ENCODE measurements at places on chromosomes 7 and 10.
A peak's percentile ranks its signal among the peaks of the same experiment; 100 is the strongest.

GRCh38 chr7:23298141-23298881, 828 bp upstream of the MALSU1 start:
- no peaks in the 10 kb centered on the region for H3K27me3 ChIP-seq
- H3K4me1 ChIP-seq = no peaks in the 10 kb centered on the region

DNA sequence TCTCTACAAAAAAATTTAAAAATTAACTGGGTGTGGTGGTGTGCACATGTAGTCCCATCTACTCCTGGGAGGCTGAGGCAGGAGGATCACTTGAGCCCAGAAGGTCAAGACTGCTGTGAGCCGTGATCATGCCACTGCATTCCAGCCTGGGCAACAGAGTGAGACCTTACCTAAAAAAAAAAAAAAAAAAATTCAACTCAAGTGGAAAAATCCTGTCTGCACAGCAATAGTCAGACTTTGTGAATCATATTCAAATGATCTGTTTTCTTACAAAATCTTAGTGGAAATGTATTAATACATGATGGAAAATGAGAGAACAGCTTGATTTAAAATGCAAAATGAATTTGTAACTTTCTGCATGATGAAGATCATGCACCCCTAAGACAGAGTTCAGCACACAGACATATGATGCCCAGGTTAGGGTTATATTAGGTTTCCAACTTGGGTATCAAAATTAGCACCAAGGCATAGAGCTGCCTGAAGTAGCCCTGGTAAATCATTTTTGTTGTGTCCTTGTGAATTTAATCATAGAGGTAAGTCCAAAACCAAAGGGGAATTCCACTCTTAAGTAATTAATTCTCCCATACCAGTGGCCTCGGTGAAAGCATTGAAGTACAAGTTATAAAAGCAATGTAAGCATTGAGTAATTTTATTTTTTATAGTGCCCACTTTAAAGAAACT, 93.8 kb downstream of the ADD3 start:
- peaks cover 9% of the 10 kb centered on the region for H3K36me3 ChIP-seq
- H3K27ac ChIP-seq = no peak overlapping the region
- no peaks in the 10 kb centered on the region for H3K4me1 ChIP-seq
- H3K27me3 ChIP-seq = no peaks in the 10 kb centered on the region

DNA sequence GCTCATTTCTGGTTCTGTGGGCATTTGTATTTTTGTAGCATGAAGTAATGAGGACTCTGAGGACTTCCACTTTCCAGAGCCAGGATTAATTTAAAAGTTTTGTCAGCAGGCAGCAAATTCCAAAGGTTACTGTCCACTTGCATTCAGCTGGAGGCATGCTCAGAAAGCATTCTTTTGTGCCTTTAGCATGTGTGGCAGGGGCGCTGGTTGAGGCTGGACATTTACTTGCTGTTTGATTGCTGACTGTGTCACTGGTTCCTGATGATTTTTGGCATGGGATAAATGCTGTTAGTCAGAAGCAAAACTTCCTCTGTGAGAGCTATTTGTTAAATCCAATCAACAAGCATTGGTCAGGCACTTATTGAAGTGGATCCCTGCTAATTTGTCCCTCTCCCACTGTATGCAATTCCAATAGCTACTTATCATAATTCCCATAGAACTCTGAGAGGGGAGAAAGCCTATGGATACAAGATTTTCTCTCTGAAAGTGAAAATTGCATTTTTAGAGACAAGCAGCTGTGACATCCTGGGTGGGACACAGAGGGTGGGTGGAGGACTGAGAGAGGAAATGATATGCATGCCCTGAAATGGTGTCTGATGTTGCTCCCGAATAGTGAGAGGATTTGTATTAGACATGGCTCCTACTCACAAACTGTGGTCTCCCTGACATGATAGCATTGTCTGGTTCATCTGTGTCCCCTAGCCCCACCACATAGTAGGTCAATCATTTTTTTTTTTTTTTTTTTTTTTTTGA, 161.2 kb upstream of the WDR11 start:
- no peak for DNase-seq
- H3K27me3 ChIP-seq = no peaks in the 10 kb centered on the region
- no peaks in the 10 kb centered on the region for H3K4me1 ChIP-seq
- H3K27ac ChIP-seq = no peak overlapping the region
- no peaks in the 10 kb centered on the region for H3K36me3 ChIP-seq

GRCh38 chr7:50339990-50340500, 35.5 kb downstream of the IKZF1 start:
- no peak overlapping the region for H3K27ac ChIP-seq
- no peaks in the 10 kb centered on the region for H3K36me3 ChIP-seq
- no peak overlapping the region for H3K4me3 ChIP-seq
- H3K27me3 ChIP-seq = no peaks in the 10 kb centered on the region

- no peak overlapping the region for H3K4me3 ChIP-seq
- no peak overlapping the region for H3K27ac ChIP-seq
- H3K4me1 ChIP-seq = no peaks in the 10 kb centered on the region
Observed at GRCh38 chr7:138941545-138941944, 39.6 kb downstream of the KIAA1549 start.

DNA sequence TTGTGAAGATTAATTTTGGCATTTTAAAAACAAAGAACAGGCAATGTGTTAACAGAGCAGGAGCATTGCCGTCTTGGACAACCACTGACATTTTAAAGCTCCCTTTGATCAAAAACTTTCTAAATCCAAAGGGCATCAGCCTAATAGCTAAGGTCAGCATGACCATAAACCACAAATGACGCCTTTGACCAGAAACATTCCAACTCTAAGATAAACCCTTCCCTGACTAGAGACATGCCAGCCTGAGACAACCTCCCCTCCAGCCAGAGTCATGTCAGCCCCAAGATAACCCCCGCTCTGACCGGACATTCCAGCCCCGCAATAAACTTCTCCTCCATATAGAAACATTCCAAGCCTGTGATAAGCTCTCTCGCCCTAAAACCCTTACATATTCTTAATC, 949.4 kb upstream of the POT1 start:
- no peaks in the 10 kb centered on the region for H3K36me3 ChIP-seq
- H3K27me3 ChIP-seq = no peaks in the 10 kb centered on the region
- H3K4me3 ChIP-seq = no peak overlapping the region
- no peaks in the 10 kb centered on the region for H3K4me1 ChIP-seq

DNA sequence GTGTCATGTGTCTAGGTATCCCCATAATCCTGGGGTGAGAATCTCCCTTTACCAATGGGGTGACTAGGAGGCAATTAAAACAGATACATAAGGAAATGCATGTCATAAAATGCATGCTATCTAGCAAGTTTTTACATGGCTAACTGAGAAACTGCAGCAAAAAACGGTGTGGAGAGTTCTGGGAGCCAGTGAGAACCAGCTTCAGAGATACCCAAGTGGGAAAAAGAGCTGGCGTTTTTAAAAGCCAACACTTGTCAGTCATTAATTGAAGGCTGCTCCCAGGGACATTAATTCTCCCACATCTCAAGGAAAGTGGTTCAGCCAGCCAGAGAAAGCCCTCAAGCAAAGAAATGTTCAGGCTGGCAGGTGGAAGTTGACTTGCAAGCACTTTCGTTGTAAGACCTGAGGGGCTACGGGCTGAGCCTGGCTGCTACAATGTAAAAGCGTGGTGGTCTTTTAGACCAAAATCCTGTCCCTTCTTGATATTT, 28.1 kb downstream of the ST8SIA6 start:
- H3K4me1 ChIP-seq = no peaks in the 10 kb centered on the region
- H3K4me3 ChIP-seq = no peak overlapping the region
- no peak for DNase-seq
- no peaks in the 10 kb centered on the region for H3K27me3 ChIP-seq
- no peaks in the 10 kb centered on the region for H3K36me3 ChIP-seq
- H3K27ac ChIP-seq = no peak overlapping the region

DNA sequence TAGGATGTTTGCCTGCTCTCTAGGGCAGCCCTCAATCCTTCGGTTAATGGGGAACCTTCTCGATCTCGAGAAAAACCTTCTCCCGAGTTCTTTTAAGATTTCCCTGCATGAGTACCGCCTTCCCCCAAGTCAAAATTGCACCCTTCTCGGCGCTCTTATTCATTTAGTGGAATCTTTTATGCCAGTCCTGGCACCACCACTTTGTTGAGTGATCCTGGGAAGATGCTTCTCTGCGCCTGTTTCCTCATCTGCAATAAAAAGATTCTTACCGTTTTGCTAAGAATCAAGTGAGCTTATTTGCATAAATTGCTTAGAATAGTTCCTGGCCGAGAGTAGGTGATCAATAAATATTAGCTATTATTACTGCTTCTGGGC, 697 bp downstream of the ARPC1A start:
- H3K4me1 ChIP-seq = peaks cover 55% of the 10 kb centered on the region
- no peaks in the 10 kb centered on the region for H3K36me3 ChIP-seq
- H3K4me3 ChIP-seq = peak overlapping the region; percentile 100
- no peaks in the 10 kb centered on the region for H3K27me3 ChIP-seq
- peak overlapping the region; percentile 91 for H3K27ac ChIP-seq

- no peaks in the 10 kb centered on the region for H3K36me3 ChIP-seq
- no peak for DNase-seq
- H3K27ac ChIP-seq = no peak overlapping the region
- no peak overlapping the region for H3K4me3 ChIP-seq
- no peaks in the 10 kb centered on the region for H3K27me3 ChIP-seq
Observed at GRCh38 chr7:71332207-71332606, 200.3 kb downstream of the GALNT17 start.

- H3K4me3 ChIP-seq = no peak overlapping the region
- DNase-seq = peak; percentile 80
- H3K27ac ChIP-seq = peak overlapping the region; percentile 74
- H3K27me3 ChIP-seq = no peaks in the 10 kb centered on the region
- no peaks in the 10 kb centered on the region for H3K36me3 ChIP-seq
- no peaks in the 10 kb centered on the region for H3K4me1 ChIP-seq
Observed at GRCh38 chr10:80459047-80459865, 5.1 kb downstream of the TSPAN14 start.

GRCh38 chr10:16520900-16521299, 779 bp downstream of the C1QL3 start:
- peaks cover 52% of the 10 kb centered on the region for H3K27me3 ChIP-seq
- peak overlapping the region; percentile 41 for H3K4me3 ChIP-seq
- no peak overlapping the region for H3K27ac ChIP-seq

GRCh38 chr7:129282865-129283264, 58.0 kb downstream of the AHCYL2 start:
- no peaks in the 10 kb centered on the region for H3K36me3 ChIP-seq
- no peak overlapping the region for H3K4me3 ChIP-seq
- H3K27ac ChIP-seq = no peak overlapping the region
- DNase-seq = no peak
- H3K27me3 ChIP-seq = no peaks in the 10 kb centered on the region

GRCh38 chr10:78351283-78351682, 317.6 kb downstream of the RPS24 start:
- peak; percentile 12 for DNase-seq
- no peaks in the 10 kb centered on the region for H3K36me3 ChIP-seq
- H3K4me3 ChIP-seq = no peak overlapping the region
- no peaks in the 10 kb centered on the region for H3K4me1 ChIP-seq
- no peak overlapping the region for H3K27ac ChIP-seq
- no peaks in the 10 kb centered on the region for H3K27me3 ChIP-seq

- H3K4me1 ChIP-seq = no peaks in the 10 kb centered on the region
- H3K27ac ChIP-seq = no peak overlapping the region
- H3K4me3 ChIP-seq = no peak overlapping the region
- DNase-seq = no peak
- no peaks in the 10 kb centered on the region for H3K36me3 ChIP-seq
Observed at GRCh38 chr7:22486597-22486996, 13.4 kb downstream of the STEAP1B start.

- no peak overlapping the region for H3K27ac ChIP-seq
- no peak overlapping the region for H3K4me3 ChIP-seq
- no peak for DNase-seq
- H3K27me3 ChIP-seq = no peaks in the 10 kb centered on the region
- H3K36me3 ChIP-seq = no peaks in the 10 kb centered on the region
Observed at GRCh38 chr7:45237788-45238461, 80.3 kb downstream of the RAMP3 start.

- H3K36me3 ChIP-seq = no peaks in the 10 kb centered on the region
- no peak overlapping the region for H3K4me3 ChIP-seq
- no peaks in the 10 kb centered on the region for H3K27me3 ChIP-seq
- no peaks in the 10 kb centered on the region for H3K4me1 ChIP-seq
- no peak overlapping the region for H3K27ac ChIP-seq
Observed at GRCh38 chr7:103887853-103888602, 101.4 kb downstream of the RELN start.

DNA sequence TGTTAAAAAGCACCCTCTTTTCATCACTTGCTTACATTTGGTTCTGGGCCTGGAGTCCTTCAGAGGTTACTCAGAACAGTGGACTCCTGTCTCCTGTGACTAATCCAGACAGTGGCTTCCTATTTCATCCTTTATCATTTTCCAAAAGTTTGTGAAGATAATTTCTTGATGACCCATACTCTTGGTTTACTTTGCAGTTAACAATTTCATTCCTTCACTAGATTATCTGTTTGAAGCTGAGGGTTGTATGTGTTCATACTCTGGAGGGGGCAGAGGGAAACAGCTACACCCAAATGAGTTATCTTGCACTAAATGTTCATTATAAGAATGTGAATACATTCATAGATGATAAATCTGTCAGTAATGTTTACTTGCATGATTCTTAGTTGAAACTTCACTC, 124.7 kb downstream of the ZNF248 start:
- H3K27ac ChIP-seq = no peak overlapping the region
- H3K4me1 ChIP-seq = no peaks in the 10 kb centered on the region
- no peaks in the 10 kb centered on the region for H3K27me3 ChIP-seq
- DNase-seq = no peak
- no peak overlapping the region for H3K4me3 ChIP-seq
- no peaks in the 10 kb centered on the region for H3K36me3 ChIP-seq

- H3K27ac ChIP-seq = peak overlapping the region; percentile 5
- DNase-seq = no peak
- no peaks in the 10 kb centered on the region for H3K4me1 ChIP-seq
- peaks cover 9% of the 10 kb centered on the region for H3K36me3 ChIP-seq
- no peaks in the 10 kb centered on the region for H3K27me3 ChIP-seq
Observed at GRCh38 chr7:135160098-135160857, 10.2 kb downstream of the CYREN start.

DNA sequence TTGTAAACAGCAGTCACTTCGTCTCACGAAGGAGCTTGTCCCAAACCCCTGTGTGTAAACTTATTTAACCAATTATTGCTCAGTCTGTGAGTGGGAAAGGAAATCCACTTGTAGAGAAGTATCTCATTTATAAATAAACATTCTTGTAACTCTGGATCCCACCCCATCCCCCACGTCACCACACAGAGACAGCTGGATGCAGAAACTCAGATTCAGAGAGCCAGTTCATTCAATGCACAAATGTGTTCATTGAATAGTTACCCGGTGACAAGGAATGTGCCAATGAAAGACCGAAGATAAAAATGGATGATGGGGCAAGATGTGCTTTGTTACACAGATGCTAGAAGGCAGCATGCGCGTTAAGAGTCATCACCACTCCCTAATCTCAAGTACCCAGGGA, 8.3 kb upstream of the OCM start:
- no peaks in the 10 kb centered on the region for H3K4me1 ChIP-seq
- H3K4me3 ChIP-seq = no peak overlapping the region
- no peak overlapping the region for H3K27ac ChIP-seq
- DNase-seq = no peak

DNA sequence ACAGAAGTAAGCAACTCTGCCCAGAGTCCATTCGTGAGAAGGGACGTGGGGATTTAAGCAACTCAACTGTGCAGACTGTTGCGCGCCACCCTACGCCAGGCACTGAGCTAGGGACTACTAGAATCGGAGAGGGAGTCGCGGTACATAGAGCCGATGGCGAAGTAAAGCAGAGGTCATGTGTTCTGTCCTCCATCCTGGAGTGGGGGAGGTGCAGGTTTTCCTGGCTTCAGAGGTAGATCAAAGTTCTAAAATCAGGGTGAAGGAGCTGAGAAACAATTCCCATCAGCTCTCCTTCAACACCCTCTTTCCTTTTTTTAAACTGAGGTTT, 23.2 kb downstream of the SLC35G1 start:
- no peaks in the 10 kb centered on the region for H3K36me3 ChIP-seq
- H3K4me3 ChIP-seq = peak overlapping the region; percentile 8
- DNase-seq = no peak
- H3K27ac ChIP-seq = no peak overlapping the region
- no peaks in the 10 kb centered on the region for H3K27me3 ChIP-seq
- peaks cover 13% of the 10 kb centered on the region for H3K4me1 ChIP-seq
